B cell (primary cell): ENCODE measurements at places on chromosomes 7 and 10. TPM values are rescaled to one million over a fixed set of nuclear protein-coding genes. Genes with fewer than 3 reads are reported as not detected.

The MBL2 gene
- not detected in 2 replicates for polyA plus RNA-seq

The TCF7L2 gene
- 0.48 and 1.0 TPM in 2 replicates for polyA plus RNA-seq

The HECW1 gene
- not detected in 2 replicates for polyA plus RNA-seq

The AGMO gene
- not detected in 2 replicates for polyA plus RNA-seq

The MRPS33 gene
- 8.2 and 9.1 TPM in 2 replicates for polyA plus RNA-seq
